Thoracic aorta (tissue), 2 donors: ENCODE measurements at places on chromosomes 7 and 10.

GRCh38 chr10:121788115-121788514 is 139.7 kb downstream of the ATE1 start:
- no peak for DNase-seq

- no peak for DNase-seq
Measured at GRCh38 chr10:8378198-8378983, 323.9 kb downstream of the GATA3 start.

- no peak for DNase-seq
Measured at GRCh38 chr7:152013230-152013629, 12.2 kb upstream of the GALNT11 start.

- DNase-seq: no peak
Measured at GRCh38 chr7:50857804-50858489, 75.3 kb upstream of the GRB10 start.

DNA sequence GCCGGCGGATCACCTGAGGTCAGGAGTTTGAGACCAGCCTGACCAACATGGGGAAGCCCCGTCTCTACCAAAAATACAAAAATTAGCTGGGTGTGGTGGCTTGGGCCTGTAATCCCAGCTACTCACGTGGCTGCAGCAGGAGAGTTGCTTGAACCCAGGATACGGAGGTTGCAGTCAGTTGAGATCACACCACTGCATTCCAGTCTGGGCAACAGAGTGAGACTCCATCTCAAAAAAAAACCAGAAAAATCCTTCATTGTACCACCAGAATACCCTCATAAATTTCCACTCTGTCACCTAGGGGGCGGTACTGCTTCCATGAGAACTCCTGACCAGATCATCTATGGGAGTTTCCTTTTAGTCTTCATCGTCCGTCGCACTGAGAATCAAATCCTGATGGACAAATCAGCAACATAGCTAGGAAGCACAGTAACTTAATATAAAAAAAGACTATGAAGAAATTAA is 225.8 kb upstream of the KLF14 start:
- no peak for DNase-seq

DNA sequence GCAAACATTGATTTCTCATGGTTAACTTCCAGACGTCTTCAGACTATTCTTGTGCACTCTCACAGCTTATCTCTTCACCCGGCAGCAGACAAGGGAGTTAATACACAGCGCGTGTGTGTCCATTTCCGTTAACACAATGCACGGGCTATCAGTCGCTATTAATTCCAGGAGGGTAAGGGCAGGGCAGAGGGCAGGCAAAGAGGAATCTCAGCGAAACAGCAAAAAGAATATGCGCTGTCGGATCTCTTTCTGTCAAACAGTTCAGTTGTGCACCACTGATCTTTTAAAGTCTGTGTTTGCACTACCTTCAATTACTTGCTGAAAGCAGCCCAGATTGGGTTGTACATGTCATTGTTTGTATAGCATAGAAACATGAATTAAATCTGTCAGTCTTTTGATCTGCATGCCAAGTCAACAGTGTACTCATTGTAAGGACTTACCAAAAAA is 41.1 kb upstream of the CABCOCO1 start:
- no peak for DNase-seq

- DNase-seq: no peak
Measured at GRCh38 chr7:70771451-70771850, 360.5 kb upstream of the GALNT17 start.

- no peak for DNase-seq
Measured at GRCh38 chr7:135843214-135843613, 94.6 kb upstream of the FAM180A start.

- no peak for DNase-seq
Measured at GRCh38 chr10:77756319-77757232, 119.0 kb upstream of the KCNMA1 start.

DNA sequence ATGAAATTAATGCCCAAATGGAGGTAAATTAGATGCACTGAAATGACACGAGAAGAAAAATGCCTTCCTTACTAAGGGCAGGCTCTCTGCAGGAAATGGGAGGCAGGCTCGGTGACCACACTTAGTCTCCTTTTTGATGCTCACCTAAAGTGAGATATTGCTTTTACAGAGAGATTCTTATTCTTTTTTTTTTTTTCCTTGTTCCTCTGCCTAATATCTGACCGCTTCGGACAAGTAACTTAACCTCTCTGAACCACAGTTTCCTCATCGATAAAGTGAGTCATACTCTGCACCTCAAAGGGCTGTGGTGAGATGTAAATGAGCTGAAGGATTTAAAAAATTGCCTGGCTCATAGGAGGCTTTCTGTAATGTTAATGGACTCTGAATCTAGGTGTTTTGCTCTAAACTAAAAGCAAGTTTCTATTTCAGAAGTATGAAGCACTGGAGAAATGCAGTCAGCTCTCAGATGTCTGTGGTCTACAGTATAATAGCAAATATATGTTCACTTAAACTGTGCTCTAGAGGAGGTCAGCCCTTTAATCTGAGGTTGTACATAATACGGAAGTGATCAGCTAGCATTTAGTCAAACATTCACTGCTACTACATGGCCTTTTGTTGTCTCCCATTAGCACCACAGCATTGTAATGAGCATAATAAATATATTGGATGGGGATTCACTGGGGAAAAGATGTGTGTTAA is 23.2 kb downstream of the NKX2-3 start:
- DNase-seq: no peak

- DNase-seq: no peak
Measured at GRCh38 chr7:20365486-20365885, 34.8 kb downstream of the ITGB8 start.

DNA sequence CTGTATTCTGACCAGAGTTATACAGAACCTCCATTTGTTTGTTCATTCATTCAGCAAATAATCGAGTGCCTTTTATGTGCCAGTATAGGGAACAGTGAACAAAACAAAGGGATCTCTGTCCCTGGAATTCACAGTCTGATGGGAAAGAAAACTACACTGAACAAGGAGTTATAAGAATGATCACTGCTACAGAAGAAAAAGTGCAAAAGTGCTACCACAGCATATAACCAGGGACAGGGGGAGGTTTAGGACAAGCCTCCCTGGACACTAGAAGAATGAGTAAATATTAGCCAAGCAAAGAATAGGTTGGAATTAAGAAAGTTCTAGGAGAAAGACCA is 4.2 kb downstream of the CLDN12 start:
- no peak for DNase-seq

GRCh38 chr7:8119262-8119661 is 142.7 kb downstream of the ICA1 start:
- DNase-seq: no peak

DNA sequence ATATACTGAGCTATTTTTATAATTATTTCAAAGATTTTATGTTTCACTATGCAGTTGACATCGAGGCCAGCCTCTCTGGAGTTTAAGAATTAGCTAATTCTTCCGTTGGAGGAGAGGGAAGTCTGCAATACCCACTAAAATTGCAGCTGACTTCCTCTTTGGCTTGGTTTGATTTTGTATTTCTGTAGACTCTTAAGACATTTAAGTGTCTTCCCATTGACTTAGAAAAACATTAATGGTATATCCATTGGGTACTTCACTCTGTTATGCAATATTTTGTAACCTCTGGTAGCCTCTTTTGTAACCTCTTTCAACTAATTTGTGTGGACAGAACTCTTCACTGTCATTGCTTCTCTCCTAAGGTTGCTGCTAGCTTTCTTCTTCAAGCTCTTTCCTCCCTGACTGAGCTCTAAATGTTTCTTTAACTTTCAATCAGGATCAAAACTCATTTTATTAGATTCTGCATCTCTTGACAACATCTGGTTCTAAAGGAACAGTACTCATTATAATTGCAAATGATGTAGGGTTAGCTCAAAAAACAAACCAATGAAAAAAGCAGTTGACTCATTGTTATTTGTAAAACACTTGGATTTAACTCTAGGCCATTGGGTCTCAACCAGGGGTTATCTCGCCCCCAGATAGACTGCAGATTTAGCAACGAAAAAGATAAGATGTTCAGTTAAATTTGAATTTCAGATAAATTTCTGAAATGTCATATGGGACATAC is 1.7 kb upstream of the ANKRD22 start:
- no peak for DNase-seq

- no peak for DNase-seq
Measured at GRCh38 chr10:99365736-99366135, 36.6 kb downstream of the CNNM1 start.

DNA sequence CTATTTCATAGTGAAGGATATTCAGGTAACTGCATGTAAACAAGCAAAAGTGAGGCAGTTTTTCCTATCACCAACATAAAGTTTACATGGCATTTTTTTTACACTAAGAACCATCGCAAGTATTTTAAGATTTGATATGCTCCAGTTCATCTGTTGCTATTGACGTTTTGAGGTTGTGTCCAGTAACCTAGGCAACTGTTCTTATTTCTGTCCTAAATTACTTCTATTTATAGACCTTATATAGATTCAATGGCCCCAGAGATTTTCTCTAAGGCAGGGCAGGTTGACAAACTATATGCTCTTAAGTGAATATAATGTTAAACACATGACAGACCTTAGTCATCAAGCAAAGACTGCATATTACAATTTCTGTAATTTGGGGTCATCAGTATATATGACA is 830.2 kb upstream of the LRRTM3 start:
- no peak for DNase-seq

GRCh38 chr7:114715907-114716306 is 206.0 kb upstream of the MDFIC start:
- DNase-seq: no peak
